GM12892 (cell line): ENCODE measurements at places on chromosomes 6 and 20.

DNA sequence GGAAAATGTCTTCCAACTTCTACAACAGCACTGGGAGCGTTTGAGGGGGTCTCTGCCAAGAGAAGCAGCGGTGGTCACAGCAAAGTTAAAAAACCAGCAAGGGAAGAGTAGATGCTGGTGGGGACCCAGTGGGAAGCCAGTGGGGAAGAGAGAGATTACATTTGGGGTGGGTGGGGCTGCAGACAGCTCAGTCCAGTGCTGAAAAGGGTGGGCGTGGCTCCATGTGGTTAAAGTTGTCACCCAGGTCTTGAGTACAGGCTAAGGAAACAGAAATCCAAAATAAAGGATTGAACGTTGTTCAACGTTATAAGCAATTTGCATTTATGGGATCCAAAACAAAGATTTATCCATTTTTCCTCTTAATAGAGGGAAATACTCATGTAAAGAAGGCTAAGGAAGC, 106.3 kb upstream of the LY86 start:
- no peak for DNase-seq

DNA sequence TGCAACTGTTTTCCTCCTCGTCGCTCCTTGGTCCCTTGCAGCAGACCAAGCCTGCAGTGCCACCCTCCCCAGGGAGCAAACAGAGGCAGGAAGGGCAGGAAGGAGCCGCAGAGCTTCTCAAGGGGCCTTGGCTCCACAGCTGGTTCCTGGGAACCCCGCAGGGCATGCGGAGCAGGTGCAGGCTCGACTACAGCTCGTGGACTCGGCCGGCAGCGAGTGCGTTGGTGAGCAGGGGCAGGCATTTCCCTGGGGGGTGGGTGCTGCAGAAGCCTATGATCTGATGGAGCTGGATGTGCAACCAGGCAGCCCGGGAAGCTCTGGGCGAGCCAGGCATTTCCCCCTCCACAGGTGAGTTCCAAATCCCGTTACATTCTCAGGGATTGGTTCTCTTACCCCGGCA, 37.1 kb downstream of the FRMD1 start:
- DNase-seq = no peak

GRCh38 chr6:110823146-110823545, 7.9 kb upstream of the CDK19 start:
- DNase-seq = no peak

DNA sequence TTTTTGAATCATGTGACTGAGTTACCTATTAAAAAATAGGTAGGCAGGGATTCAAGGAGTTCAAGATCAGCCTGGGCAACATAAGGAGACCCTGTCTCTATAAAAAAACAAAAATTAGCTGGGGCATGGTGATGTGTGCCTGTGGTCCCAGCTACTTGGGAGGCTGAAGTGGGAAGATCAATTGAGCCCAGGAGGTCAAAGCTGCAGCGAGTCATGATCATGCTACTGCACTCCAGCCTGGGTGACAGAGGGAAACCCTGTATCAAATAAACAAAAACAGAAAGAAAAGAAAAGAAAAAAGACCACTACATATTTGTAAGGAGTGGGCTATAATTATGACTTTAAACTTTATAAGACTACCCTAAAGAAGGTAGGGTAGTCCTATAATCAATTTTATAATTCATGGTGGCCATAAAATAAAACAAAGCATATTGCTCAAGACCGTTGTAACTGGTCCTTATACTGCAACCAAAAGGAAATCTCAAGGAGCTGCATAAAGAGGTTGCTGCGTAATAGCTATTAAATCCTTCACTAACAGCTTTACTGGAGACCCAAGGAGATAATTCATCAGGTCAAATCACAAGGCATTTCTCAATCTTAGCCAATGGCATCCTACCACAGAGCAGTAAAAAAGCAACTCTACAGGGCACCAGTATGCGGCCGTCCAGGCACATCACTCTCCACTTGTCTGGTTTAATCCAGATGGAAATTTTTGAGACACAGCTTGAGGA, 13.5 kb downstream of the PIGU start:
- DNase-seq = no peak

DNA sequence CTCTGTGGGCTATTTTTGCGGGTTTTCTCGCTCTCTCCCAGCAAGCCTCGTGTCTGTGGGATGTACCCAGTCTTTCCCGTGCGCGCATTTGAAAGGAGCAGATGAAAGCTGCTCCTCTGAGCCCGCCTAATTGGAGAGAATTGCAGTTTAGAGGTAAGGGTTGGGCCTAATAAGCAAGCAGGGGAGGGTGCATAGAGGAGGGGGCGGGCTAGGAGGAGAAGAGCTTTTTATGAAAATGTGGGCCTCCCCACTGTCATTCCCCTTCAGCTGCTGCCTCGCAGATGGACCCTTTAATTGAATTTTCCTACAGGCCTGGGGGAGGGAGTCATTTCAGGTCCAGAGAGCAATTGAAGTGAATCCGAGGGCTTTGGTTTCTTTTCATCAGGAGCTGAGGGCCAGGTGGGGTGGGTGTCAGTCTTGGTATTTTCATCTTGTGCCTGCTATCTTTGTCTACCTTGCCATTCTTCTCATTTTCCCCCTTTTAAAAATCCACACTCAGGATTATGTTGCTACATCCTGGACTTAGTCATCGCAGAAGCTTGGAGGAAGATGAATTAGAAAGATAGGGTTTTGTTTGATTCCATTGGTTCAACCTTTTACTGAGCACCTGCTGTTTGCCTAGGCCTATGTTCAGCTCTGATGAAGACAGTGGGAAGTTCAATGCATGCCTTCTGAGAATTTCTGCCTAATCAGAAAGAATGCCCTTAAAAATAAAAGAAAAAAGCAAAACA, 423.4 kb downstream of the CD83 start:
- no peak for DNase-seq

GRCh38 chr20:46970937-46971630, 76.4 kb downstream of the EYA2 start:
- DNase-seq = no peak

DNA sequence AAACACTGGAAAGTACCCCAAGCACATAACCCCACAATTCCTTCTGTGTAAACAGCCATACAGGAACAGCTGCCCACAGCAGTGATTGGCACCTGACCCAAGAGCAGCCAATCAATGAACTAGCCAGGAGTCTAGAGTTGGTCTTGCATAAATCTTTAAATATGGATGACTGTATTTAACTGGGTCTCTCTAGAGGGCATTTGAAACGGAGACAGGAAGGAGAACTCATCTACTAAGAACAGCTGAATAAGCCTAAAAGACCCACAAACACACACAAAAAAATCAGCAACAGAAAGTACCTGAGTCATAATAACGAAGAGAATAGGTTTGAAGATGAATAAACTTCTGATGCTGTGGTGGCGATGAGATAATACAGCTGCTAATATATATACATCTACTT, 49.0 kb upstream of the ASF1A start:
- DNase-seq = no peak

DNA sequence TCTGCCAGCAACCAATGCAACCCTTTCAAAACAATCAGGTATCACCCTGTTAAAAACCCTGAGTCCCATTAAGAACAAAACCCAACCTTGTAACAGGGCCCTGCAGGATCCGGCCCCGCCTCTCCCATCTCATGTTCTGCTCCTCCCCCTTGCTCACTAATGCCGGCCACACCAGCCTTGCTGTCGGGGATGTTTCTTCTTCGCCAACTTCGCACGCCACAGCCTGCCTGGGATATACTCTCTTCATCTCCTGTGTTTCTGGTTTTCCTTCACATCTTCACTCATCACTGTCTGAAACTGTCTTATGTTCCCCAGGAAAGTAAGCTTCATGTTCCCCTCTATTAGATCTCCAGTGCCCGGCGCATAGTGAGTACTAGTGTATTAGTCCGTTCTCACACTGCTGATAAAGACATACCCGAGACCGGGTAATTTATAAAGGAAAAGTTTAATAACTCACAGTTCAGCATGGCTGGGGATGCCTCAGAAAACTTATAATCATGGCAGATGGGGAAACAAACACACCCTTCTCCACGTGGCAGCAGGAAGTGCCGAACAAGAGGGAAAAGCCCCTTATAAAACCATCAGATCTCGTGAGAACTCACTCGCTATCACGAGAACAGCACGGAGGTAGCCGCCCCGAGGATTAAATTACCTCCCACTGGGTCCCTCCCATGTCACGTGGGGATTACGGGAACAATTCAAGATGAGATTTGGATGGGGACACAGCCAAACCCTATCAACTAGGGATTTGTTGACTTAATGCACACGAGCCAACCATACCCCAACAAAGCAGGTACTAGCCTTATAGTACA, 5.1 kb downstream of the TP53RK start:
- DNase-seq = no peak

- DNase-seq = no peak
These were observed 211.6 kb downstream of the THBS2 start for GRCh38 chr6:169042061-169042460.

DNA sequence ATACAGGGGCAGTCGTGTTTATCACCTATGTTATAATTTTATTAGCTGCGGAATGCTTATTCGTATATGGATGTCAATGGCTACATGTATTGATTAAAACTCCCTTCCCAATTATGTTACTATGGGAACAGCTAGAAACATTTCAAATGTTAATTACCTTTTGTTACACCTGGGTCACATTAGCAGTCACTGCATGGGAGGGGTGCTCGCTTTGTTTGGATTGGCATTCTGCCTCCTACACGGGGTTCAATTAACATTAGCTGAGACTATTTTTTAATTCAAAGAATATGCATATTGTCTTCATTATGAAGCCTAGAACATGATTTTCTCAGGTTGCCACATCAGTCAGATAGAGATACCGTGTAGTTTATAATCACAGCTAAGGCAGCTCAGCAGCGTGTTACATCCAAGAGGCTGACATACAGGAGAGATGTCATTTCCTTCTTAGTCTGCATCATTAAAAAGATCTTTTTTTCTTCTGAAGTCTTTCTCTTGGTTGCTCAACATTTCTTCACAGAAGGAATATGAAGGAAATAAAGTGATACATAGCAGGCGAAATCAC, 76.2 kb upstream of the RPS6KA2 start:
- DNase-seq = no peak

DNA sequence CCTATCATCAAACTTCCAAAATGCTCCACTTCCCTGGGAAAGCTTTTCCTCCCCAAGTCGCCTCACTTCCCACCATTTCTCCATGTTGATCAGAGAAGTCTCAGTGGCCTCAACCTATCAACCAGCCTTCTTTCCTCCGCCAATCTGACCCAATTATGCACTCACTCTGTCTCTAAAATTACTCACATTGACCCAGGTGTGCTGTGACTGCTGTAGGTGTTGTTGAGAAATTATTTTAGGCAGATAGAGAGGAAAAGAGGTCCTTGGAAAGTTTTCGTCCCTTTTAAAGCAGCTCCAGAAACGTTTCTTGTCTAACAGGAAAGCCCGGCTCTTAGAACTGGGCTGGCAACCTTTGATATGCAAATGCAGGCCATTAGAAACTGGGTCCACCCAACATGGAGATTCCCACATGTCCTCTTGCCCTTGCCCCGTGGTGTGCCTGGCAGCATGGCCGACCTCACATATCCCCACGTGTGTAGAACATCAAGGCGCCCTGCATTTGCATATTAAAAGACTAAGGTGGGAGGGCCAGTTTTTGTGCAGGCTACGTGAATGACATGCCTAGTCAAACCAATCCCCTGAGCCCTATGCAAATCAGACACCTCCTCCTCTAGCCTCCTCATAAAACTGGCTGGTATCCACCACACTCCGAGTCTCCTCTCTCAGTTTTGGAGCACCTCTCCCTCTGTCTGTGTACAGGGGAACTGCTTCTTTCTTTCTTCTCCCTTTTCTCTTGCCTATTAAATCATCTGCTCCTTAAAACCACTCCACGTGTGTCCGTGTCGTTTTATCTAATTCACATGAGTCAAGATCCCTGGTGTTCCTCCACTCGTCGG, 12.9 kb downstream of the IPCEF1 start:
- no peak for DNase-seq

DNA sequence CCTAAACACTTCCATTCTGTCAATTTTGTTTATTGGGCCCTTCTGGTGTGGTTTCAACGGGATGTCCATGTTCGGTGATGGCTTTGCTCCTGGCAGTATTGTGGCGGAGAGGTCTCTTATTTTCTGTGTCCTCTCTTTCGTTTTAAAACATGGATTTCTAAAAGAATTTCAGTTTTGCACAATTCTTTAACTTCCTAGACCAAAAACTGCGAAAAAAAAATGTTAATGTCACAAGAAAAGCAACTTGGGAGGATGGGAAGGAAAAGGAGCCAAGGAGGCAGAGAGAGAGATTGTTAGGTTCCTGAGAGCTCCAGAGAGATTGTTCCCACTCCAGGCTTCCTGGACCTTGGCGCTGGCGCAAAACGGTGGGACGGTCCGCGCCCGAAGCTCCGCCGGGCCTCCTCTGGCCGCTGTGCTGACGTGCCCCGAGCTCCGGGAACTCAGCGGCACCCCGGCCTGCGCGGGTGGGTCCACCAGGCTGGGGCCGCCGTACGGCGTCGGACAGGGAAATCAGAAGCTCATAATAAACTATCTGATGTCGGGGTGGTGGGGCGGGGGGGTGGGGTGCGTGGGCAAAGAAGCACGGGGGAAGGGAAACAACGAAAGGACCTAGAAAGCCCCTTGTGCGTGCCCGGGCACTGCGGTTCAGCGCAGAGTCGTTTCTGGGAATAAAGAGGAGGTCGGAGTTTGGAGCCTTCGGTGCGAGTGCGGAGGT, 951 bp upstream of the OLIG3 start:
- no peak for DNase-seq

GRCh38 chr20:19079536-19080299, 132.7 kb upstream of the SLC24A3 start:
- no peak for DNase-seq

DNA sequence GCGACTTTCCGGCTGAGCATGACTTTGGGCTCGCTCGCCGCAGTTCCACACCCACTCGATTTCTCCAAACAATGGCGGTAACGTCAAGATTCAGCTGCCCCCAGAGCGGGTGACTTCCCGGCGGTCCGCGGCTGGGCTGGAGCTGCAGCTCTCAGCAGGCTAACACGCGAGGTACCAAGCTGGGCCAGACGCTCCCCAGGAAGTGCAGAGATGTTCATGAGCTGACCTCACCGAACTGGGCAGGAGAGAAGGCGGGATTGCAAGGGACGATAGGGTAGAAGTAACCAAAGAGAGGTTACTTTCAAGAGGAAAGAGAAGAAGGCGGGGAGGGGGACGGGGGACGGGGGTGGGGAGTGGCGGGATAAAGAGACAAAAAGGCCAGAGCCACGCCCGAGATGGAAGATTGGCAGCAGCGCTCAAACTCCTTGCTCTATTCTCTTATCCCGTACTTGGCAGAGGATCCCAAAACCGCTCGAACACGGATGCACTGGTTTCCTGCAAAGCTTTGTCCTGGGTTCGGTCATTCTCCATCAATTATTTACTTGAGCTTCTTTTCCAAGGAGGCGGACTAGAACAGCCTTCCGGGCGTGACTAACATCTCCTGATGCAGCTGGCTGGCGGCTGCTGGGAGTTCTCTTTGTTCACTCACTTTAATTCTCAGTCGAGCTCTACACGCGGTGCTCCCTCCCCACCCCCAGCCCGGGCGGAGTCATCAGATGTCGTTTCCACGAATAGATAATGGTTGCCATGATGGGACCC, at the start of gene MTCL3:
MTCL3 (minus strand) TSS at position 626 of the 759 bp plus-strand sequence.
- DNase-seq = no peak

DNA sequence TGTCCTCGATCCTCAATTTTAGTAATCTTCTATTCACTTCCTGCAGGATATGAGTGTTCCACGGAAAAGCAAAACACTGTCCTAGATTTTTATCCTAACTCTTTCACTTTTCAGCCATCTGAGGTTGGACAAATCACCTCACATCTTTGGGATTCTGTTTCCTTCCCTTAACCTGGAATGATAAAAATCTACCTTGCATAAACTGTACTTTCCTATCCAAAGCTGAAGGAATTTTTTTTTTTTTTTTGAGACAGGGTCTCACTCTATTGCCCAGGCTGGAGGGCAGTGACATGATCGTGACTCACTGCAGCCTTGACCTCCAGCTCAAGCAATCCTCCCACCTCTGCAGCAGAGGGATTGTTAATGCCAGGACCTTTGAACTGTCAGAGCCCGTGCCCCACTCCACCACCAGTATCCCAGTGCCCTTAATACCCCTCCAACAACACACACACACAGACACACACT, 20.5 kb downstream of the CAPN11 start:
- DNase-seq = no peak
